ENCODE measurements at places on chromosomes 13 and 19. TPM values are rescaled to one million over a fixed set of nuclear protein-coding genes. Genes with fewer than 3 reads are reported as not detected.

- H3K27ac ChIP-seq = no peak overlapping the region
- no peak for DNase-seq
- peaks cover 24% of the 10 kb centered on the region for H3K4me1 ChIP-seq
- H3K27me3 ChIP-seq = peaks cover 2% of the 10 kb centered on the region
These were observed 227.2 kb downstream of the FOXO1 start for GRCh38 chr13:40438999-40439797.

DNA sequence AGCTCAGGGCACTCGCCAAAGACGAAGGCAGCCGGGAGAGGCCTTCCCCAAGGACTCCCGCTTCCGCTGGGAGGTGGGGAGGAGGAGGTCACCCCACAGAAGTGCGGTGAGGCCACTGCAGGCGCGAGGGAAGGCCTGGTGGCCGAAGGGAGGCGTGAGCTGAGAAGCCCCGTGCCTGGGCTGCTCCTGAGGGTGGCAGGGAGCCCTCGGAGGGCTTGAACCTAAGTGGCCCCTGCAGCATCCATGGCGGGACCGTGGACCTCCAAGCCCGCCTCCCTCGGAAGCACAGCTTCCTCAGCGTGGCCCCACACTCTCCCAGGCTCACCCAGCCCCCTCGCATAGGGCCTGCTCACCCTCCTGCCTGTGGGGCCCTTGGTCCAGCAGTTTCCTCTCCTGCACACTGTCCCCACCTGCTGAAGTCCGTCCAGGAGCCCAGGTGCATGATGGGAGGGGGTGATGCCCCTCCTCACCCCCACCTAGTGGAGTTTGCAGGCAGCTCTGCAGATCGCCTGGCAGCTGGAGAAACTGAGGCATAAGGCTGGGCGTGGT lies 25.9 kb downstream of the EFNA2 start:
- no peaks in the 10 kb centered on the region for H3K36me3 ChIP-seq
- H3K4me3 ChIP-seq = no peak overlapping the region
- peaks cover under 1% of the 10 kb centered on the region for H3K27me3 ChIP-seq

- no peaks in the 10 kb centered on the region for H3K27me3 ChIP-seq
- H3K4me3 ChIP-seq = no peak overlapping the region
These were observed 116.9 kb downstream of the KCTD12 start for GRCh38 chr13:76769271-76769791.

Gene KIR3DL1
- not detected for total RNA-seq

Gene CLDND2
- 1.6 TPM for total RNA-seq

Gene KANK3
- not detected for total RNA-seq

GRCh38 chr13:23684647-23685046 lies 114.4 kb downstream of the TNFRSF19 start:
- H3K27me3 ChIP-seq = peaks cover 2% of the 10 kb centered on the region
- no peak for DNase-seq
- no peak overlapping the region for H3K4me3 ChIP-seq
- H3K4me1 ChIP-seq = peaks cover 31% of the 10 kb centered on the region

DNA sequence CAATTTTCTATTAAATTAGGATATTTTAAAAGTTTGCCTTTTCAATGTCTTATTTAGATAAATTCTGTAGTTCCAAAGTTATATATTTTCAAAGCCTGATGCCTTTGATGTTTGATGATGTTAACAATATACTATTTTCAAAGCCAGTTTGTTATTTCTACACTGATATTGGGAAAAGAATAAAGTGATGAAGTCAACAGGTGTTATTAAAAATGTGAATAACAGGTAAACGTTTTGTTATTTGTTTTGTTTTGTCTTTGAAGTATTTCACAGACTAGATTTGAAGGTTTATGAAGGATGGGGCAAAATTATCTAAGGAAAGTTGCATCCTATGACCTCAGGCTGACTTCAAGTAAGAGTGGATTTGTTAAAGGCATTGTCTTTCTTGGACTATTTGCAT lies 33.1 kb upstream of the ZNF420 start:
- no peak overlapping the region for H3K4me3 ChIP-seq
- no peaks in the 10 kb centered on the region for H3K27me3 ChIP-seq
- no peak for DNase-seq
